ENCODE measurements at places on chromosomes 6 and 20.

DNA sequence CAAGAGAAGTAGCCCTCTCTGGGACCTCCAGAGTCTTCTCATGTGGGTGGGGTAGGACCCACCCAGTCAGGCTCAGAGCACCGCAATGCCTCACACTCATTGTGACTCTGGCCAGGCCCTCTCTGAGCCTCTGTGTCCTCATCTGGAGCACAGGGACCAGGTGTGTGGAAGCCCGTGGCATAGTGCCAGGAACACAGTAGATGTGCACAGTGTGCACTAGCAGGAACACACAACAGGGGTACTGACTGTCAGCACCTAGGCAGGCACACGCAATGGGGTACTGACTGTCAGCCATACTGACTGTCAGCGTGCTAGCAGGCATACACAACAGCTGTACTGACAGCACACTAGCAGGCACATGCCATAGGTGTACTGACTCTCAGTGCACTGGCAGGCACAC lies 2.0 kb upstream of the STMN3 start:
- no peak for DNase-seq

DNA sequence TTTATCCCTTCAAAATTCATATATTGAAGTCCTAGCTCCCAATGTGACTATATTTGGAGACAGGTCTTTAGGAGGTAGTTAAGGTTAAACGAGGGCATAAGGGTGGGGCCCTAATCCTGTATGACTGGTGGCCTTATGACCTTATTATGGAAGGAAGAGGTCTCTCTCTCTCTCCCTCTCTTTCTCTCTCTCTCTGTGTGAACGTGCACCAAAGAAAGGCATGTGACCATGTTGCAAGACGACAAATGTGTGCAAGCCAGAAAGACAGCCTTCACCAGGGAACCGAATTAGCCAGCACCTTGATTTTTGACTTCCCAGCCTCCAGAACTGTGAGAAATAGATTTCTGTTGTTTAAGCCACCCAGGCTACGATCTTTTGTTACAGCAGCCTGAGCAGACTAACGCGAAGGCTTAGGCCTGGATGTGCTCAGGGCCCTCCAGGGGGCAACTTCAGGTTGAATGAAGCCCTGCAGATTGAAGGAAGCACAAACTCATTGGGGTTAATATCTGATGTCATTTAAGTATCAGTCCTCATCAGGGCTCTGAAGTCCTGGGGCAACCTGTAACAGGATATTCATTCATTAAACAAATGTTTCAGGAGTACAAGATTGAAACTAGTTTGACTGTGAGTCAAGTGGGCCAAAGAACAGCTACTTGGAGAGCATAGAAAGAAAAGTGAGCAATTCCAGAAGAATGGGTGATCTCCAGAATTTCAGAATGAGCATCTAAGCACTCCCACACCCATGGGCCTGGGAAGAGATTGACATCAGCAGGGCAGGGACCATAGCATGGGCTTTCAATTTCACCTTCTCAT lies 157.4 kb upstream of the TNFAIP3 start:
- DNase-seq, result no peak

GRCh38 chr6:33875696-33876095 lies 71.9 kb upstream of the MLN start:
- no peak for DNase-seq

GRCh38 chr6:26544473-26544872 lies 6.3 kb downstream of the HMGN4 start:
- no peak for DNase-seq

DNA sequence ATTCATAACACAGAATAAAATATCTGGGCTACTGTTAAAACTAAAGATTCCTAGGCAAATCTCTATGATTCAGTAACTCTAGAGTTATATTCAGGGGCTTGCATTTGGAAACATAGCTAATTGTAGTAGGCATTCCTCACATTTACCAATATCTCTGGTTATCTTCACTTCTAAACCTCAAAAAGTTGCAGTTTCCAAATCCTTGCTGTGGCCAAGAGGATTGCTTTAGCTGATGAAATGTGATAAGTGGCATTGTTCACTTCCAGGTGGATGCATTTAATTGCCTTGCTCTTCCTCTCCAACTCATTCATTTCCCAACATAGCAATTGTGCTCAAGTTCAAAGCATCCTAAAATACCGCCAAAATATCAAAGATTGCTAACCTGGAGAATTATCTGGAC lies 246.6 kb downstream of the GRIK2 start:
- DNase-seq, result no peak

- DNase-seq, result no peak
These were observed 13.4 kb upstream of the THEMIS start for GRCh38 chr6:127914240-127914639.

DNA sequence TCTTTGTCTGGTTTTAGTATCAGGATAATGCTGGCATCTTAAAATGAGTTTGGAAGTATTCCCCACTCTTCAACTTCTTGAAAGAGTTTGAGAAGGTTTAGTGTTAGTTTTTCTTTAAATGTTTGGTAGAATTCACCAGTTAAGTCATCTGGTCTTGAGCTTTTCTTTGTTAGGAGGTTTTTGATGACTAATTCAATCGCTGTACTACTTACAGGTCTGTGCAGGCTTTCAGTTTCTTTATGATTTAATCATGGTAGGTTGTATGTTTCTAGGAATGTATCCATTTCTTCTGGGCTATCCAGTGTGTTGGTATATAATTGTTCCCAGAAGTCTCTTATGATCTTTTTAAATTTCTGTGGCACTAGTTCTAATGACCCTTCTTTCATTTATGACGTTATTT lies 215.5 kb downstream of the LRFN2 start:
- DNase-seq, result no peak

GRCh38 chr20:35395728-35396127 lies 16.0 kb downstream of the UQCC1 start:
- no peak for DNase-seq

DNA sequence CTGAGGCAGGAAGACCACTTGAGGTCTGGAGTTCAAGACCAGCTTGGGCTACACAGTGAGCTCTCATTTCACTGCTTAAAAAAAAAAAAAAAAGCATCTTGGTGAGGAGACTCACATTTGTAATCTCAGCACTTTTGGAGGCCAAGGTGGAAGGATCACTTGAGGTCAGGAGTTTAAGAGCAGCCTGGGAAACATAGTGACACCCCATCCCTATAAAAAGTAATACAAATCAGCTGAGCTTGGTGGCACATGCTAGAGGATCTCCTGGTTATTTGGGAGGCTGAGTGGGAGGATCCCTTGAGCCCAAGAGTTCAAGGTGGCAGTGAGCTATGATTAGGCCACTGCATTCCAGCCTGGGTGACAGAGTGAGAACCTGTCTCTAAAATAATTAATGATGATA lies 29.4 kb upstream of the SYNCRIP start:
- DNase-seq, result no peak

GRCh38 chr6:94269256-94269655 lies 849.9 kb upstream of the EPHA7 start:
- DNase-seq, result no peak

- DNase-seq, result no peak
These were observed 151.0 kb downstream of the ADAT2 start for GRCh38 chr6:143299253-143300166.

- no peak for DNase-seq
These were observed 20.6 kb downstream of the RBCK1 start for GRCh38 chr20:428658-429200.

GRCh38 chr6:100115407-100116101 lies 121.5 kb upstream of the MCHR2 start:
- no peak for DNase-seq

DNA sequence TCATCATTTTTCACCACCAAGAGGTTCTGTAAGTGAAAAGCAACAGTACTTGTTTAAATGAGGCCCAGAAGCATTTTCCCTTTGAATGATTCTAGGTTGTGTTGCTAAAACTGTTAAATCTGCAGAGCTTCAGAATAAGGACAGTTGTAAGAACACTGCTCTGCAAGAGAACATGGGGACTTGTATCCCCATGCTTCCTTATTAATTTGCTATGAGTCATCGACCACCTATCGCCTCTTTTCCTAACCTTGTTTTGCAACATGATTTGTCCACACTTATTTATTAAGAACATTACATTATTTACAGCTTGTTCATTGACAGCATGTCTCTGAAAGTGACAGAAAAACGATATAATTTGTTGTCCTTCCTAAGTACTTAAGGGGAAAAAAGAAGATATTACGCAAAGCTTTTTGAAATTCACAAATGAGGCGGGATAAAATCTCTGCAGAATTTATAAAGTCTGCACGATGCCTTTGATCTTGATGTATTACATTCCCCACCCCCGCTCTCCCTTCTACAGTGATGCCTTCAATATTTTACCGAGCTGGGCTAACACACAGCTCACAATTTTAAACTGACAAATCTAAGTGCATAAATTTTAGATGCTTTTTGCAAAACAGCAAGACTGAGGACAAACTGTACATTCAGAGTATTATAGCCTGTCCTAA lies 220.0 kb upstream of the SPTLC3 start:
- DNase-seq, result no peak

DNA sequence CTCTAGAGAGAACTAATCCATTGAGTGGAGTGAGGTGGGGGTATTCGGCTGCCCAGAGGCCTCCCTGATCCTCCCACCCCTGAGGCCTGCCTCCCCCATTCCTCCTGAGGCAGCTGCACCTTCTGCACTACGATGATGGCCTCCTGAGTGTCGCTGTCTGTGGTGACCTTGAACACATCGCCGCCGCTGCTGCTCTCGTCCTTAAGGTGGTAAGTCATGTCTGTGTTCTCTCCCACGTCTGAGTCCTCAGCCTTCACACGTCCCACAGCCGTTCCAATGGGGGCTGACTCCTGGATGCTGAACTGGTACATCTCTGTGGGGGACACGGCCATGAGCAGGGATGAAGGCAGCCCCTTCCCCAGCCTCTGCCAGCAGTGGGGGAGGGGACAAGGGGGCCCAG lies 94.8 kb downstream of the CD40 start:
- no peak for DNase-seq

- no peak for DNase-seq
These were observed 5.1 kb upstream of the IYD start for GRCh38 chr6:150363733-150364132.

GRCh38 chr6:89669002-89669401 lies 30.5 kb upstream of the LYRM2 start:
- no peak for DNase-seq

DNA sequence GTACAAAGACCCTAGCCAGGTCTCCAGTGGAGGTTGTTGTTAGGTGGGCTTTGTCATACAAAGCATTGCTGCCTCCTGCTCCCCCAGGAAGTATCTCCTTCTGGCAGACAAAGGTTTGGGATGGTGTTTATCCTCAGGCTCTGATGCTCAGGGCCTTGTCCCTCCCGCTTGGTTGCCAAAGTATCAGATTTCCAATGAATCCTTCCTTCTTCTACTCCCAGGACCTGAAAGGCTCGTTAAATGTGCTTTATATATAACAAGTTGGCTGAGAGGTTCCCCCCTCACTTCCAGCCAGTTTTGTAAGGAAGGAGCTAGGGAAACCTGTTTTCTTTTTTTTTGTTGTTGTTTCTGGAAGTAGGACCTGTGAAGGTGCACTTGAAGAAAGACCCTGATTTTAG lies 14.4 kb downstream of the PTK7 start:
- no peak for DNase-seq

DNA sequence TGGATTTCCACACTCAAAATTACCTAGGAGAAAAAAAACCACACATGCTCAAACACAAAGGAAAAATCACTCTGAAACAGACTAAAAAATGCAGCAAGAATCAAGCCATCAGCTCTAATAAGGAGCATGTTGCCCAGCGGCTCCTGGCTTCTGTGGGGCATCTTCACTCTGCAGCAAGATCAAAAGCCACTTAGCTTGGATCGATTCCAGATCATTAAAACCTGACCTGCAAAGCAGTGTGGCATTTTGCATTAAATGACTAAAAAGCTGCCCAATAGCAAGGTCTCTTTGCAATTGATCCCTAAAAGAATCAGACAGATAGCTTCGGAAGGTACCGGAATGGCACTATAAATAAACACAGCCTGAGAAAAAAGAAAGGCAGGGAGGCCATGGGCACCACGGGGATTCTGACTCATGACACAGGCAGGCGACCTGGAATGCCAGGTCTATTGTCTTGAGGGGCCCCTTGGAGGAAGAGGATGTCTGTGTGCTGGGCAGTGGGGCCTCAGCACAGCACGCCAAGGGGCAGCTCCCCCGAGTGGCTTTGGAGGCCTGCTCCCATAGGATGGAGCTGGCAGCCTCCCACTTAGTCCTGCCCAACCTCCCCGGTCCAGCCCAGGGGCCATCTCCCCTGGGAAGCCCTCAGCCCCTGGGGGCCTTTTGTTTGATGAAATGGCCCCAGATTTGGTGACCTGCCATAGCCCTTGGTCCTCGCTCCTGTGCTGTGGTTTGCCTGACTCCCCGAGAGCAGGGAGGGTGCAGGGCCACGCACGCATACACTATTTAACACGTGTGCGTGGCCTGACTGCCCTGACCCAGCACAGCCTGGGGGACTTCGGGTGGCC lies 7.6 kb downstream of the LEMD2 start:
- DNase-seq, result no peak

DNA sequence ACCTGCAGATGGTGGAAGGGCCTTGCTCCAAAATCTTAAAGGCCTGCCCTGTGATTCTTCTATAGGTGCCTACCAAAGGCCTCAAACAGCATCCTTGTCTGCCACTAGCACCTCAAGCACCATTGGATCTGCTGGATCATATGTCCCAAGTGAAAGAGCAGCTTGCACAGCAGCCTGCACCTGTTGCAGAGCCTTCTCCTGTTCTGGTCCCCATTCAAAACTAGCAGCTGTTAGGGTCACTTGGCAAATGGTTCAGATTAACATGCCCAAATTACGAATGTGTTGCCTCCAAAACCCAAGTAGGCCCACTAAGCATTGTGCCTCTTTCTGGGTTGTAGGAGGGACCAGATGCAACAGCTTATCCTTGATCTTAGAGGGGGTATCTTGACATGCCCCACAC lies 99.6 kb upstream of the F13A1 start:
- no peak for DNase-seq

GRCh38 chr20:49812507-49813304 lies at the start of gene SLC9A8:
Gene SLC9A8 (plus strand): TSS chr20:49812828. CDS start chr20:49812923, 95 bp downstream.
- peak; percentile 82 for DNase-seq

- no peak for DNase-seq
These were observed at the start of gene DCDC2 for GRCh38 chr6:24357336-24358218. Gene DCDC2 (minus strand): TSS chr6:24358059. CDS start chr6:24357750, 309 bp downstream.

DNA sequence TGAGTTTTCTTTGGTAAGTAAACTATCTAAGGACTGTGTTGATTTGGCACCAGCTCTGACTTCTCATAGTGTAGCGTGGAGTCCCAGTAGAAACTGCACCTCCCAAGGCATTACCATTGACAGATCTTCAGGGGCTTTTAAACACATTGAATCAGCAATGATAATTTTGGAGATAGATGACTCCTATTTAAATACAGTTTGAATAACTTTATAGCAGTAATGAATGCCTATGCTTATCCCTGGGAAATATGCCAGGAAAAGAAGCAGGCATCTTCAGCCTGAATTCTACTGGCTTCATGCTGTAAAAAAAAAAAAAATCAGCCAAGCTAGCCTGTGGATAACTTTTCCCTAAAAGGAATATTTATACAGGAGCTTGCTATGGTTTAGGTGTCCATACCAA lies 895.9 kb downstream of the EYS start:
- no peak for DNase-seq

DNA sequence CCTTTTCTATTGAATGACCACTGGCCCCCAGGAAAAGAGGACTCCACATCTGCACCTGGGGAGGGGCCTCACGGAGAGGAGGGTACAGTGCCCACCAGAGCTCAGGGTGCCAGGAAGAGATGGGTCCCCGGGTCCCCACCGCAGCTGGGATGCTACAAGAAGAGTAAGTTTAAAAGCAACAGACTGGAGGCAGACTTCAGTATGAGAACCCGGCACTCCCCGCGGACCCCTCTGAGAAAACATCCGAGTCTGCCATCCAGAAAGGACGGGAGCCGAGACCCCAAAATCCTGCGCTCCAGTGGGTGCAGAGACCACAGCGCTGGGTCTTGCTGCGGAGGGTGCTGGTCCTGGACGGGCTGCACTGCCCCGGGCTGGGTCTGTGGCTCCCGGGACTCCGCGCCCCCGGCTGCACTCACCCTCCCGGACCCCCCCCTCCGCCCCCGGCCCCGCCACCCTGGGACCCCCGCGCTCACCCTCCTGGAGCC lies 350 bp downstream of the HELZ2 start:
- no peak for DNase-seq
